SK-MEL-5 (cell line): ENCODE measurements at places on chromosomes 2 and 18.

- DNase-seq, result no peak
Measured at GRCh38 chr2:143696651-143697050, 567.4 kb downstream of the ARHGAP15 start.

DNA sequence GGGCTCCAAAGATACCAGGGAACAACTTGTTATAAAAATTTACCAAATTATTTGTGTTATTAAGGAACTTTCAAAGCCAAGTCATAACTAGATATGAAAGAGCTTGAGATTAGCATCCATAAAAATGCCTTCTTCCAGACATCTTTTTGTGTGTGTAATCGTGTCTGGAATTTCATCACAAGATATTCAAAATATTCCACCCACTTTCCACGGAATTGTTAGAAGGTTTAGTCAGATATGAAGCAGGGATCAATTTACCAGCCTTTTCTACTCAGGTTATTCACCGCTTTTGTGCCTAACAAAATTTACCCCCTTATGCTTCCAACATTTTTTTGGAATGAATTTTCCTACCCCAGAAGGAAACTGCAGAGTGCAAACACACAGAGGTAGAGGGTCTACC is 130.2 kb upstream of the ACVR2A start:
- DNase-seq, result no peak

DNA sequence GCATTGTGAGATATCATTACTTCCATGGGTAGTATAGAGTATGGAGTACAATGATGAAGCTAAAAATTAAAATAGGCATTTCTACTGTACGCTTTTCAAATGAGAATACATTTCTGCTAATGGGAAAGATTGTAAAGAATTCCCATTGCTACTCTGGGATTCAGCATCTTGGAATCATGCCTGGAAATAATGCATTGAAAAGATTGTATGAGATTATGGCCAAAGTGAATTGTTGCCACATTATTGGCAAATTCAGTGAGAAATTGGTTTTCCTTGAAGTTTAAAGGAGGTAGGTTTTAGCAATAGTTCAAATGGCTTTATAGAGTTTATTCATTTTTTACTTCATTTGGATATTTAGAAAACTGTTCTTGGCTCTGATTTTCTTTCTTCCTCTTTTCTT is 157.9 kb downstream of the GULP1 start:
- no peak for DNase-seq

- no peak for DNase-seq
Measured at GRCh38 chr2:179298666-179299065, 34.0 kb upstream of the SESTD1 start.
